ENCODE measurements at places on chromosomes 2 and 18.
A peak's percentile ranks its signal among the peaks of the same experiment; 100 is the strongest.

DNA sequence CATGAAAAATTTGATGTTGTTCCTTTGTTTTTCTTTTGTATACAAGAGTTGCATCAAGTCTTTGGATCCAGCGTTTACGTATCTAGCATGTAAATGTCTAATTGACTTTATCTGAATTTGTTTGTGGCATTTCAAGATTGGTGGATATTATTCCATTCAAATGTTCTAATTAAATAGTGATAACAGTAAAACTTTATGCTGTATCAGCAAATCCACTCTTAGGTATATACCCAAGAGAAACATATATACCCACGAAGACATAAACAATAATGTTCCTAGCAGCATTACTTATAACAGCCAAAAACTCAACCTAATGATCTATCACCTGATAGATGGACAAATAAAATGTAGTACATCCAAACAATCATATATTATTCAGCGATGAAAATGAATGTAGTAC lies 579.4 kb upstream of the LRATD1 start:
- DNase-seq: no peak

- DNase-seq: no peak
These were observed 197.2 kb upstream of the POU3F3 start for GRCh38 chr2:104656571-104657163.

DNA sequence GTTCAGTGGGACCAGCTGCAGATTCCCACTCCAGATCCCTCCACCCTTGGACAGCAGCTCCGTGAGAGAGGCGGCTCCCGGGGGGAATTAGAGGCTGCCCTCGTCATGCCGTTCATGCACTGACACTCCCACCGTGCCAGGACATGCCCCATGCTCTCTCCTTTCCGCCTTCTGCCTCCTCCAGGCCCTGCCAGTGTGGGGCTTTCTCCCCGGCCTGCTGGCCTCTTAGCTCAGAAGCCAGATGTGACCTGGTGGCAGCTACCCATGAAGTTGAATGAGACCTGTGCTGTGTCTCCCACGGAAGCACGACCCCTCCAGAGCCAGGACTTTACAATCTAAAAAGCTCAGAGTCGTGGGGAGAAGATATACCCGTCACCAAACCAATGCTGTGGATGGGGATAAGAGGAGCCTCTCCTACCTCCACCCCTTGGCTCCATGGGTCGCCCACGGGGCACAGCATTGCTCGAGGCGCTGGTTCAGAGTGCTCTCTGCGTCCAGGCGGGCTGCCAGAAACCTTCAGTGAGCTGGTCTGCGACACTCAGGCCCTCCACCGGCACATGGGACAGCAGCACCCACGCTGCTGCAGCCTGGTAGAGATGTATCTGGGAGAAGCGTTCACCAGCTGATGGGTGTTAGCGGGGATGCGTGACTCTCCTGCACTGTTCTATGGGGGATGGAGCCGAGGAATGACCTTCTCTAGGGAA lies 111.0 kb upstream of the GPC1 start:
- DNase-seq: no peak

DNA sequence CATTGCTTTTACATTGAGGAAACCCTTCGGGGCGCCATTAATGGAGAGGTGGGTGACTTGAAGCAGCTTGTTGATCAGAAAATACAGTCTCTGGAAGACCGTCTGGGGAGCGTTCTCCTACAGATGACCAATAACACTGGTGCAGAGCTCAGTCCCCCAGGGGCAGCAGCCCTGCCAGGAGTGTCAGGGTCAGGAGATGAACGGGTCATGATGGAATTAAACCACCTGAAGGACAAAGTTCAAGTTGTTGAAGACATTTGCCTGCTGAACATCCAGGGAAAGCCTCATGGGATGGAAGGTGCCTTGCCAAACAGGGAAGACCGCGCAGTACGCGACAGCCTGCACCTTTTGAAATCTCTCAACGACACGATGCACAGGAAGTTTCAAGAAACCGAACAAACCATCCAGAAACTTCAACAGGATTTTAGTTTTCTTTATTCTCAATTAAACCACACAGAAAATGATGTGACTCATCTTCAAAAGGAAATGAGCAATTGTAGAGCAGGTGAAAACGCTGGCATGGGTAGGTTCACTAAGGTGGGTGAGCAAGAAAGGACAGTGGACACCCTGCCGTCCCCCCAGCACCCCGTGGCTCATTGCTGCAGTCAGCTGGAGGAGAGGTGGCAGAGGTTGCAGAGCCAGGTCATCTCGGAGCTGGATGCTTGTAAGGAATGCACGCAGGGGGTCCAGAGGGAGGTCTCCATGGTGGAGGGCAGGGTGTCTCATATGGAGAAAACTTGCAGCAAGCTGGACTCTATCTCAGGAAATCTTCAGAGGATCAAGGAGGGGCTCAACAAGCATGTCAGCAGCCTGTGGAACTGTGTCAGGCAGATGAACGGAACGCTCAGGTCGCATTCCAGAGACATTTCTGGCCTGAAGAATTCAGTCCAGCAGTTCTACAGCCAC lies 45.0 kb downstream of the EMILIN2 start:
- DNase-seq: peak; percentile 7

DNA sequence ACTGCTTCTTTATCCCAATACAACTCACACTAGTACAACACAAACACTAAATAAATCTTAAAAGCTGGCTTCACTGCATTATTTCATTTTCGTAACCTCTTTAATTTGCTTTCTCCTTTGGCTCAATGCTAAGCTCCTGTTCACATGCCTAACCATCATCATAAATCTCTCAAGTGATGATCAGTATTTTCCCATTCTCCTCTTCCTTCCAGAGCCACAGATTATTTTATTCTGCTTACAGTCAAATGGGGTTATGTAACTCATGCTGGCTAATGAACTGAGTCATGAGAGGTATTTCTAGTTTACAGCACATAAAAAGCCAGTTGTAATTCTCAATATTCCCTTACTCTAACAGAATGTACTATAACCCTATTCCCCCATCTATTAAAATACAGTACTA lies 350.4 kb upstream of the ZC3H15 start:
- no peak for DNase-seq

DNA sequence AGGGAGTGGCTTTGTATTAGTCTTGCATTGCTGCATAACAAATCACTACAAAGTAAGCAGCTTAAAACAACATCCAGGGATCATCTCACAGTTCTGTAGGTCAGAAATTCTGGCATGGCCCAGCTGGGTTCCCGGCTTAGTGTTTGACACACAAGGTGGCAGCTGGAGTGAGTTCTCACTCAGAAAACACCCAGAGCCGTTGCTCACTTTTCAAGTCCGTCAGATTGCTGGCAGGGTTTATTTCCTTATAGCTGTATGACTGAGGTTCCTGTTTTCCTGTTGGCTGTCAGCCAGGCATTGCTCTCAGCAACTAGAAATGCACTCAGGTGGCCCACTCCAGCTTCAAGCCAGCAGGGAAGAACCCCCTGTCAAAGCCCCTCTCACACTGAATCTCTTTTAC lies 324.1 kb downstream of the CCDC178 start:
- no peak for DNase-seq

DNA sequence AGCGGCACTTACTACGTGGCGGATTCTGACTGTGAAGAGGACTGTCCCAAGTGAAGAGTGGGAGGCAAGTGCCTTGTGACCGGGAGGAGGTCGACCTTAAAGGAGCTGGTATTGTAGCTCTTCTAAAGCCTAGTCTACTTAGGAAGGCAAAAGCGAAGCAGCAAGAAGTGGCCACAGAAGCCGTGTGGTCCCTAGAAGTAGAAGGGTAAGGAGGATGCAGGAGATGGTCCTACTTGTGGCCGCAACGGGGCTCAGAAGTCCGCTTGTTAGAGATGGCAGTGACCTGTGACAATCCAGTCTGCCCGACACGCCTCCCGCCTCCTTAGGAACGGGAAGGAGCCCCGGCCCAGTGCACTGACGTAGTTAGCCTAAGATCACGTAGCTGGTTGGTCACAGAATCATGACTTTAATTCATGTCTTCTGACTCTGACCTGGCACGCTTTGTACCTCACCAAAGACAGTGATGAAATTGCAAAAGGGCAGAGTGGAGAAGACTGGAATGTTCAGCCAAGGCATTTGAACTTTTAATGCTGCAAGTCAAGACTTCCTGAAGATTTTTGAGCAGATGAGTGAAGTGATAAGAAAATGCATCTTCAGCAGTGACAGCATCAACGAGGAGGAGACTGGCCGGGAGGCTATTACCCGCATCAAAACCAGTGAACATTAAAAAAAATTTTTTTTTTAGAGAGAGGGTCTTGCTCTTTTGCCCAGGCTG lies 749 bp upstream of the EIF2AK3 start:
- no peak for DNase-seq

GRCh38 chr2:53173698-53174455 lies 593.7 kb upstream of the CHAC2 start:
- no peak for DNase-seq

- DNase-seq: no peak
These were observed 251.4 kb upstream of the UBE2E3 start for GRCh38 chr2:180728928-180729559.

GRCh38 chr2:114609801-114610200 lies 167.4 kb downstream of the DPP10 start:
- DNase-seq: no peak

DNA sequence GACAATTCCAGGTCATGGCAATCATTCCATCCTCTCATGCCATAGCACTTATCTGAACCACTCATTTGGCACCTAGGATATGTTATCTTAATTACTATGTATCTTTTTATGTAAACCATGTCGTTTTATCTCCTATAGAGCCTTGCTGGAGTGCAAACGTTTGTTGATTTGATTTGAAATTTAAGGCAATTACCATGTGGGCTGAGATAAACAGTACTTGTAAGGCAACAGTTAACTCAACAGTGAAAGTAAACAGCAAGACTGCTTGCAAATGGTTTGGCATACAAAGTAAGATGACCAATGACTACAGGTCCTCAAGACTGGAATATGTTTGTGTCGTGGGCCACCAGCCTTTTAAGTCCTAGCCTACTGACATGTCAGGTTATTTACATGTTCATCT lies 133.7 kb upstream of the ZFP36L2 start:
- DNase-seq: no peak

- no peak for DNase-seq
These were observed 119.3 kb downstream of the ABCA12 start for GRCh38 chr2:215019085-215019484.

- no peak for DNase-seq
These were observed 13.1 kb downstream of the NDUFB3 start for GRCh38 chr2:201084863-201085262.

DNA sequence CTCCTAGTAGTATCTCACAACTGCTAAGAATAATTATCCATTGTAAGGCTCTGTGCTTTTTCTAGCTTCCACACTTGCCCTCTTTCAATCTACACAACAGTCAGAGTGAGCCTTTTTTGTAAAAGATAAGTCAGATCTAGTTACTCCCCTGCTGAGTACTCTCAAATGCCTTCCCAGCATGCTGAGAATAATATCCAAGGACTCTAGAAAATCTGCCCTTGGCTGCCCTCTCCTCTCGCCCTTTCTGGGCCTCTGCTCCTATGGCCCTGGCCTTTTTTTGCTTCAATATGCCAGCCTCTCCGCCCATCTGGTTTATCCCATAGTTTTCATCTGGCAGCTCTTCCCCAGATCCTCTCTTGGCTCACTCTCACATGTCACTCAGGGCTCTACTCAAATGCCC lies 455.9 kb upstream of the UBE2E3 start:
- no peak for DNase-seq

- DNase-seq: no peak
These were observed 219.8 kb downstream of the GLI2 start for GRCh38 chr2:120955427-120955826.

DNA sequence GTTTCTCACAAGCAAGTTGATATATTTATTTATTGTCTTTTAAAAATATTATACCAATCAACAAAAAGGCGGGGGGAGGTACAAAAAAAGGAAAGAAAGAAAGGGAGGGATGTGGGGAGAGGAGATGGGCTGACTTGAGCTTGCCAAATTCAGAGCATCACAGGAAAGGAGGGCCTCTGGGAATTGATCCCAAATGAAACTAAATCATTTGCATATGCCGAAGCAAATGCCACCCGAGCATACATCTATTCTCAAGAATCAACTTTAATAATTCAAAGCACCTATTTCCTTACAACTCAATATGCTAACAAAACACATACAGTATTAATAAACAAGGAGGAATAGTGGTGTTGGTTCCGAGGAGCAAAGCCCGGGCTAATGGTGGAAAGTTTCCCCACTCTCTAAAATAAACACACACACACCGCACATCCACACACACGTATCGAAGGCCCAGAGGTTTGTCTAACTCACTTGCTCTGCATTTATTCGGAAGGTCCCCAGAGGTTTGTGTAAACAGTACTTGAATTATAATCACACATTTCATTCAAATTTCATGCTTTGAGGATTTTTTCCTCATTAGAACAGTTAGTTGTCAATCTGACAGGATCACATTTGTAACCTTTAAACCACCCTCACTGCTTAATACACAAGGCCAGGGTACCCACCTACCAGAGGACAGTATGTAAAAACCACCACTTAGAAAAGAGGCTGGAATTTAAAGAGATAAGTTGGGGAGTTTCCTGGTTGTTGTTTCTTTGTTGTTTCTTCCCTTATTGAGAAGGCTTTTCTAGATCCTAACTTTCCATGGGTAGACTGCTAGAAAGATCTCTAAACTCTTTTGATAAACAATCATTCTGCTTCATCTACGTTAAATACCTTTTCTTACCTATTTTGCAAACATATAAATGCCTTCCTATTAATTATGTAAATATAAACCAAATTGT lies 264.7 kb downstream of the TCF4 start:
- no peak for DNase-seq

- no peak for DNase-seq
These were observed 48.7 kb upstream of the MSH2 start for GRCh38 chr2:47354013-47354847.

DNA sequence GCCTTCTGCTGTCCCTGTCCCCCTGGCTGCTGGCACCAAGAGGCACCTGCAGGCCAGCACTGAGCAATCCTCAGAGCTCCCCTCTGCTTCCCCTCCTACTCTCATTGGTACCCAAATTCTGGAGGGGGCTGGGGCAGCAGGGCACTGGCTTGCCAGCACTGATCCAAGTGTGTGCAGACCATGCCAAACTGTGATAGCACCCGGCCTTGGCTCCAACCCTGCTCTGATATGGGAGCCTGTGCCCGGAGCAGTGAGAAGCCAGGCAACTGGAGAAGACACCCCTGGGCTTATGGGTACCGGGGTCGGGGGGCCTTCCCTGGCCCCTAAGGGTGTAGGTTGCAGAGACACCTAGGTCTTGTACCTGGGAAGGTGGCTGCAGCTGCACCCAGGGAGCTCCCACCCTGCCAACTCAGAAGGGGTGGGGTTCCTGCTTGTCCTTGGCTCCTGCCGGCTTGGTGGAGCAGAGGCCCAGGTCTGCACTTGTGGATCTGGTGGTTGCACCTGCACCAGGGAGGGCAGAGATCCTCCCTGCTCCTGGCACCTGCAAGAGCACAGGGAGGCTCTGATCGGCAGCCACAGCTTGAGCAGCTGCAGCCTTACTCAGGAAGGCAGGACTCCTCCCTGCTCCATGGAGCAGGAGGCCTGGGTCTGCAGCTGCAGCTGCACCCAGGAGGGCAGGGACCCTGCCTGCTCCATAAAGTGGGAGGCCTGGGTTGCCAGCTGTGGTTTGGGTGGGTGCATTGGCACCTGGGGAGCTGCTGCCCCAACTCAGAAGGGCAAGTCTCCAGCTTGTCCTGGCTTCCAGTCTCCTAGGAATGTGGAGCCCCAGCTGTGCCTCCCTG lies 96.3 kb downstream of the BCL2L11 start:
- no peak for DNase-seq

Data from right forelimb (tissue), 1 donor.